ENCODE measurements at places on chromosomes 12 and 14.

- no peak for DNase-seq
Observed at GRCh38 chr14:91753501-91754128, 21.7 kb upstream of the CATSPERB start.

DNA sequence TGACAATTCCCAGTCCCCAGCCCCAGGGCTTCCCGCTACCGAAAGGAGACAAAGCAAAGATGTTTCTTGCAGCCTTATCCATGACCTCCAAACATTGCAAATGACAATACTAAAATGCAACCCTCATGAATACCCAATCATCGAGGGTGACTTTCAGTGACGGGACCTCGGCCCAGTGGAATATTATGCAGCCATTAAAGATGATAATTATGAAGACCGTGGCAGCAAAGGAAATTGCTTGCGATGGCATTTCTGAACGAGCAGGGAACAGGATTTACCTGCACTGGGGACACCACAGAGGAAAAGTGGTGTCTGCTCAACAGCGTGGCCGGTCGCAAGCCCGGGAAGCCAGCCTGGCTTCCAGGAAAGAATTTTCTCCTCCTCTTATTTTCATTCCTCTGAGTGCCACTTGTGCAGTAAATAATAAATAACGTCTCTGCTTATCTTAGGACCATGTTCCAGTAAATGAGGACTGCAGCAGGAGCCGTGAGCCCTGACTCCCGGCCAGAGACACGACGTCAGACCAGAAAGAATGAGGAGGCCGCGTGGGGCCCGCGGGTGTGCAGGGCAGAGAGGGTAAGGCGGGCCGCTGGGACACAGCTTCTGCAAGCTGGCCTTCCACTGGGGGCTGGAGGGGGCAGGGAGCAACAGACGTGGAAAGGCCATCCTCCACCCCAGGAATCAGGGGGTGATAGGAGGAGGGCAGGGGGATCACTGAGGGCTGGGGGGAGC is 6.6 kb downstream of the C14orf180 start:
- no peak for DNase-seq

DNA sequence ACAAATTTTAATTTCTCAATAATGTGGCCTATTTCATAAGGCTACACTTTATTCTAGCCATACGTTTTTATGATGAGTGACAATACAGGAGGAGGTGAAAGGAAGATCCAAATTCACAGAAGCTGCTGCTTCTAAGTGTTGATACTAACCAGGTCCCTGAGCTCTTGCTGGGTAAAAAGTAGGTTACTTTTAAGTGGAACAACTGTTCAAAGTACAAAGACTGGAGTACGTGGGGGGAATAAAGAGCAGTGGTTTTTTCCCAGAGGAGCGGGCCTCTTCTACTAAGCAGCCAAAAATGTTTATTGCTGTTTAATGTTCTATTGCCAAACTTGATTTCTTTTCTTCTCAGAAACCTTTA is 301.8 kb downstream of the AEBP2 start:
- no peak for DNase-seq

GRCh38 chr14:77088219-77088618 is 9.8 kb upstream of the CIPC start:
- DNase-seq = no peak
